ENCODE measurements at places on chromosomes 11 and 22.
A peak's percentile ranks its signal among the peaks of the same experiment; 100 is the strongest.

DNA sequence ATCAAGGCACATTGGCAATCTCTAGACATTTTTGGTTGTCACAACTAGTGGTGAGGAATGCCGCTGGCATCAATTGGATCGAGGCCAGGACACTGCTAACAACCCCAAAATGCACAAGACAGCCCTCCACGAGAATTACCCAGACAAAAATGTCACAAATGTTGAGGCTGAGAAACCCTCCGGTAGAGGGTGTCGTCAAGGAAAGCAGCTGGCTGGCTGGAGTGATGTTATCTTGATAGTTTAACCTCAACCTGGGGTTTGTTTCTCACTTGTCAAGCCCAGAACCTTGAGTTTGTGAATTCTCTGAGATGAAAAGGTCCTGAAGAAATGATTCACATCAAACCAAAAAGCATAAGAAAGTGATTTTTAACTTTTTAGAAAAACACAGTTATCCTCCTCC is 21.1 kb upstream of the TMPRSS13 start:
- DNase-seq: peak; percentile 47

DNA sequence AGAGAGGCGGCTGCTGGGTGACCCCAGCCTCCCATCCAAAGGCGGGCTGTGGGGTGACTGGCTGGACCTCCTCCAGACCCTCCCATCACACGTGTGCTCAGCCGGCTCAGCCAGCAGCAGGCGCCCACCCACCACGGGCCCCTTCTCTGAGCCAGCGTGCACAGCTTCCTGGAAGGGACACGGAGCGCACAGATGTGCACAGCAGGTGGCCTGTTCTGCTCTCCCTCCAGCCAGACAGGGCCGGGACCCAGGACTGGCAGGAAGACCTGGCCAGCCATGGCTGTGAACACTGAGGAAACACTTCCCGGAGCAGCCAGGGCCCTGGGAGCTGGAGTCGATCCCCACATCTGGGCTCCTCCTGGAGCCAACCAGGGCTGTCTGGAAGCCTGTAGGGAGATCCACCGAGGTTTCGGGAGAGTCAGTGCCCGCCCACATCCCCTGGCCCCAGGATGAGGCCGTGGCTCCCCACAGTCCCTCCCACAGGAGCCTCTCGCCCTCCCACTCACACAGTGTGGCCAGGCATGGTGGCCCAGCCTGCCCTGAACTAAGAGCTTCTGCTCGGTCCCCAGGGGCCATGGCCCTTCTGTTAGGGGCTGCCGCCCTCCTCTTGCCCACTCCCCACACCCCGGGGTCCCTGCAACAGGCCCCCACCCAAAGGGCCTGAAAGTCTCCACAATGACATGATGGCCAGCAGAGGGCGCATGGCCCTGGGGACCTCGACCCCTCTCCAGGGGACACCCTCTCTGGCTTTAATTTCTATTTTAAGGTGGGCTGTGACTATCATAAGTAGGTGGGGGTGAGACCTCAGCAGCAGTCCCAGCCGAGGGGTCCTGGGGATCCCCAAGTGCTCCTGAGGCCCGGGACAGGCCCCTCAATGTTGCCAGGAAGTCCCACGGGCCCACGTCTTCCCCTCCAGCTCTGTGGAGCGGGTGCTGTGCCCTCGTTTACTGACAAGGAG is 90.6 kb upstream of the FGF3 start:
- DNase-seq: no peak

GRCh38 chr11:75474878-75475766 is 42.1 kb upstream of the KLHL35 start:
- peak; percentile 28 for DNase-seq

GRCh38 chr11:38046571-38047135 is 1448.6 kb upstream of the RAG2 start:
- DNase-seq: no peak

DNA sequence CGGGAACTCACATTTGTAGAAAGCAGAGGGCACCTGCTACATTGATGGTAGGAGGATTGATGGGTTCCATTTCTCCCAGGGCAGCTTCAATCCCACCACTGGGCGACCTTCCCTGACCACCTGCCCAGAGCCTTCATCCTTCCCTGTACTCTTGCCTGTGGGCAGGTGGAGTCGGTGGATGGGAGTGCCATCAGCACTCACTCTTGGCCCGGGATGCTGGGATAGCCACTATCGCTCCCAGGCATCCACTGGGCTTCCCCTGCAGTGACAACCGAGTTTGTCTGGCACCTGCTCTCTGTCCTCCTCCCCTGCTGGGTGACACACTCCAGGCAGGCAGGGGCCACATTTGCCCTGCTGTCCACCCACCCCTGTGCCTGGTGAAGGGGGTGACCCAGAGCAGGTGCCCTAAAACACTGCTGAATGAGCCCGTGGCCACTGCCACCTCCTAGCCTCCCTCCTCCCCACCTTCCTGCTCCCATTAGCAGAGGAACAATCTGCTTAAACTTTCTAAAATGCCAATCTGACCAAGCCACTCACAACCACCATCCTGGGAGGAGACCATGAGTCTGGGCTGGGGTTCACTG is 604.7 kb downstream of the TBC1D22A start:
- DNase-seq: no peak

DNA sequence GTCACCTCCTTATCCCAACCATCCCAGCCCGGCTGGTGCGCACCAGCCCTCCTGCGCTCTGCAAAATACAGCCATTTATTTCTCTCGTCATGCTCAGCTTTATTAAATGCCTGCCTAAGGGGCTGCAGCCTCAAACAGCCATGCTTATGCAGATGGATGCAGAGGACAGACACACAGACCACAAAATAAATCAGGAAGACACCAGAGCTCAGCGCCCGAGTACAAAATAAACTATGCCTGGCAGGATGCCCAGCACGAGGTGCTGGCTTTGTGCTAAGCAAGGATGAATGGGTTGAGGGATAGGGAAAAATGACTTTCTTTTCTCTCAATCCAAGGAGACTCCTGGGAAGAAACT is 70.5 kb downstream of the RPUSD4 start:
- no peak for DNase-seq

DNA sequence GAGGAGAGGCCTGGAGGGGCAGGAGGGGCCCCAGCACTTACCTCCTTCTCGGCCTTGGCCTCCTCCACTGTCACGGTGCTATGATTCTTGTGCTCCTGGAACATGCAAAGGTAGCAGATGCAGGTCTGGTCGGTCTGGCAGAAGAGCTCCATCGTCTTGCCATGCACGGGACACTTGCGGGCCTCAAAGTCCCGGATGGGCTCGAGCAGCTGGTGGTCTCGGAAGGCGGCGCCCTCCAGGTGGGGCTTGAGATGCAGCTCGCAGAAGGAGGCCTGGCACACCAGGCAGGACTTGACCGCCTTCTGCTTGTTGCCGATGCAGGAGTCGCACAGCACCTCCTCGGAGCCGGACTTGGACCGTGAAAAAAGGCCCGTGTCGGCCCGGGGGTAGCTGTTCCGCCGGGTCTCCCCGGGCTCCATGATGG is 714 bp downstream of the TRIM29 start:
- no peak for DNase-seq

- DNase-seq: no peak
Observed at GRCh38 chr11:101880222-101880621, 34.6 kb upstream of the CEP126 start.

Data from T-helper 17 cell (primary cell).